Stimulated activated naive CD4-positive, alpha-beta T cell (primary cell): ENCODE measurements at places on chromosomes 11 and 22.

- no peak for DNase-seq
Observed at GRCh38 chr11:31824879-31825837, 14.0 kb upstream of the PAX6 start.

DNA sequence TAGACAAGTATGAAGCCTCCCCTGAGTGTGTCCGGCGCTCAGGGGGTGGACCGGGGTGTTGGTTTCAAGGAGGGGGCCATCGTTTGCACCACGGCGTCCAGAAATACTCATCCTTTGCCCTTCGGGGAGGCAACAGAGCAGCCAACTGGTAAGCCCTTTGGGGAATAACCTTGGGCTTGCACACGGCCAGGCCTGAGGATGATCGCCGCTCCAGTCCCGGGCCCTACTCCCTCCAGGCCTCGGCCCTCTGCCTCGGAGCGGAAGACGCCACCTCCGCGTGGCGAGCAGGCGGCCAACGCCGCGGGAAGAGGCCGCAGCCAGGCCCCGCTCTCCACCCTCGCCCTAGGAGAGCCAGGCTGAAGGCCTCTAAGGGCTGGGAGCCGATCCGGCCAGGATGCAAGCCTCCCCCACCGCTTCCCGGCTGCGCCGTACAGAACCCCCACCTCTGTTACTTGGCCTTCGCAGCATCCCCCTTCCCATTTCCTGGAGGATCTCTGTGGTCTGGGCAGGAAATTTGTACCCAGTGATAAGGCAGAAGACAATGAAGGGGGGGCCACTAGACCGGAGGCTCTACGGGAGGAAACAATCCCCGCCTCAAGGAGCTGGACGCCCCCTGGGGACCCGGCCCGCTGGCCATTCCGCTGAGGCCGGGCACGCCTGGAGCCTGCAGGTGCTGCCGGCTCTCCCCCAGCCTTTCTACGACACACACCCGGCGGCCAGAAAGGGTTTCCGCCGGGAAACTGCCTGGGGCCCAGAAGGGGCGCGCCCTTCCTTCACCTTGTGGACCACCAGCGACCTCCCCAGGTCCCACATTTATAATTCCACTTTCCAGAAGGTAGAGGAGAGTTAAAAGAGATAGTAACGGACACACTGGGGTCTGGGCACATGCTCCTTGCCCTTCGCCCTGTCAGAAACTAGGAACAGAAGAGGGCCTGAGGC lies 2.6 kb downstream of the ESAM start:
- no peak for DNase-seq

DNA sequence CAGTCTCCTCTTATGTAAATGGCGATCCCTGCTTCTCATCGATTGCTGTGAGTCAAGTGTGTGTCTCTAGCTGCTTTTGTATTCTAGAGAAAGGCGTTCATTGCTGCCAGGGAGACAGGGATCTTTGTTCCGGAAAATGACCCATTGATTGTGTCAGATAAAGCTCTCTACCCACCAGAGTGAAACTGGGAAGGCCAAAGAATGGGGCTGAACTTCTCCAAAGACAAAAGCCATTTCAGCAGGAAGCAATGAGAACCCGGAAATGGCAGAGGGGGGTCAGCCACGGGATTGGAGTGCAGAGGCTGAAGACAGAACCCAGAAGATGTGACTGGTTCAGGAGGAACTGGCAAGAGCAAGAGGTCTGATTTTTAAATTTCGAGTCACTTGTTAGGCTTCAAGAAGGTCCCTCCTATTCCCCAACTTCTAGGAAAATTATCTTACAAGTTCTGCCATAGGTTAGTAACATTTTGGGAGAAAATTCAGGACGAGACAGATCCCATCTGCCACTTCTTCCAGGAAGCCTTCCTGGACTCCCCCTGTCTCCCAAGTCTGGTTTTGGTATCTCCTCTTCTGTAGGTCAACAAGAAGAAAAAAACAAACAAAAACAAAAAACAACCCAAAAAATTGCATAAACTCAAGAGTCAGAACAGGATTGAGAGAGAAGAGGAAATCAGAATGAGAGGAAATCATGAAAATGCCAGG lies 110.6 kb downstream of the NECTIN1 start:
- no peak for DNase-seq

GRCh38 chr11:34749666-34750659 lies 129.1 kb downstream of the EHF start:
- no peak for DNase-seq

- no peak for DNase-seq
Observed at GRCh38 chr11:60835534-60835846, 6.4 kb upstream of the CCDC86 start.

DNA sequence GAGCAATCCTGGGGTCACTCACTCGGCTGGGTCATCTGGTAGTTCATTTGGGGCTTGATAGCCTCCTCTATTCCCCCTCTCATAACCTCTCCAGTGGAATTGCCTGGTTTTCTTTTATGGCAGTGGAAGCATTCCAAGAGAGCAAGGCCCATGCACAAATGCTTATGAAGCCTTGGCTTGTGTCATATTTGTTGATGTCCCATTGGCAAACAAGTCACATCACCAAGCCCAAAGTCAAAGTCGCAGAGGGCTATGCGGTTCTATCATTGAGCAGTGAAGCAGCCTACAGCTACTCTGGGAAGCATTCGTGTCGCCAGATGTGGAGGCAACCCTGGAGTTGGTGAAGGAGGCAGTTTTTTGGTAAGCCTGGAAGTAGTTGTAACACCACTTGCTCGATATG lies 12.3 kb downstream of the KCTD14 start:
- no peak for DNase-seq

DNA sequence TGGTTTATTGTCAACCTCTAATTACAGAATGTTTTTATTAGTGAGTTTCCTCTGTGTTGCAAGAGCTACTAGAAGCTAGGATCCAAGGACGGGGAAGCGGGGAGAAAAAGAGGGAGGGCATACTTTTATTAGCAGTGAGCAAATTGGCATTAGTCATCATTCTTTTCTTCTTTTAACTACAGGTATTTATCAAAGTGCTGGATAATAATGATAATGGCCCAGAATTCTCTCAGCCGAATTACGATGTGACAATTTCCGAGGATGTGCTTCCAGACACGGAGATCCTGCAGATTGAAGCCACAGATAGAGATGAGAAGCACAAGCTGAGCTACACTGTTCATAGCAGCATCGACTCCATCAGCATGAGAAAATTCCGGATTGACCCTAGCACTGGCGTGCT lies 179.7 kb upstream of the MTNR1B start:
- DNase-seq, result no peak

GRCh38 chr22:24968066-24968561 lies 15.6 kb downstream of the KIAA1671 start:
- DNase-seq, result no peak

DNA sequence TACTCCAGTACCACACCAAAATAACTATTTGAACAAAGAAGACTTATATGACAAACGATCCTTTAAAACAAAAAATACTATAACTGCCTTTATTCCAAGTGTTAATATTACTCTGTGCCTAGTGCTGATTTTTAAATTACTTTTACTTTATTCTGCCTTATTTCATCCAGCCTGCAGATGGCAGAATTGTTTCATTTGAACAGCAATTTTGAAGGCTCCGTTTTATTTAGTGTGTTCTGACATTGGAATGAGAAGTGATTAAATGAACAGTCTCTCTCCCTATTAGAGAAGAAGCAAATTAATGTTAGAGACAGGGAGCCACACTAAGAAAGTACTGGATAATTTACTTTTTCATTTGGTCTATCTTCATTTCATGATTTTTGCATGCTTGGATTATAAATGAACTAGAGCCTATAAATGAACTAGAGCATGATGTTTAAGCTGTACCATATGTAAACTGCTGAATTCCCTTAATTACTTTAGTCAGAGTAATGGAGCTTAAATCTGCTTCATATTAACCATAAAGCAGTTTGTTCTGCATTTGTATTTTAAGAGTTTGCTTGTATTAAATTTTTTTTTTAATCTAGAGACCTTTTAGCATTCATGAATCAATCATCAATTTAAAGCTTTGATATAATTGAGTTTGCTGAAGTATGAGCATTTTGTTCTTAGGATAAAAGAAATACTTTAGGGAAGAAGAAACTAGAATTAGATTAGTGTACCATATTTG lies 9.8 kb downstream of the PDHX start:
- DNase-seq, result no peak

DNA sequence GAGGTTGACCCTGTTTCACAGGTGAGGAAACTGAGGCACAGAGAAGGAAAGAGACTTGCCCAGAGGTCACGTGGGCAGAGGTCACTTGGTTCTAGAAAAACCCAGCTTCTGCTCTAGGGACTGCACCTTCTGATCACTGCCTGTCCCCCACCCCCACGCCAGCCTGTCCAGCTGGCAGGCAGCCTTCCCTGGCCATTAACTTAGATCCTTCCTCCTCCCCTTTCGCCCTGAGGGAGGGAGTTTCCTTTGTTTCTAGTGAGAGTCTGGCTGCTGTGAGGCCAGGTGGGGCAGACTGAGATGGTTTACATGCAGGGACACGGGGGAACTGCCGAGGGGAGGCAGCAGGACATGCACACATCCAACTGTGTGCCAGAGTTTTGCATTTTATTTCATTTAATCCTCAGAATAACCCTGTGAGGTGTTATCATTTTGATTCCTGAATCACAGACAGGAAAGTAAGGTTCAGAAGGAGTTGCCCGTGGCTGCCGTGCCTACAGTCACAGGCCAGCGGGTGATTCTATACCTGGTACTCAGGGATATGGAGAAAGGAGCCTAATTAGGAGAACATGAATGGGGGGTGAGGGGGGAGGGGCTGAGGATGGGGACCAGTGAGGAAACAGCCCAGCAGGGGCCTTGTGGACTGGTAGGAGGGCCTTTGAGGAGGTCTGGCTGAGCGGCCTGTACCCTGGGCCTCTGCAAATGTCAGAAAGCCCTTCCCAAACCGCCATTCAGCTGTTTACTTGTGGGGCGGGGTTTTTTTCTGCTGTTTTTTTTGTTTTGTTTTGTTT lies 3.4 kb downstream of the FAM83F start:
- DNase-seq, result no peak

DNA sequence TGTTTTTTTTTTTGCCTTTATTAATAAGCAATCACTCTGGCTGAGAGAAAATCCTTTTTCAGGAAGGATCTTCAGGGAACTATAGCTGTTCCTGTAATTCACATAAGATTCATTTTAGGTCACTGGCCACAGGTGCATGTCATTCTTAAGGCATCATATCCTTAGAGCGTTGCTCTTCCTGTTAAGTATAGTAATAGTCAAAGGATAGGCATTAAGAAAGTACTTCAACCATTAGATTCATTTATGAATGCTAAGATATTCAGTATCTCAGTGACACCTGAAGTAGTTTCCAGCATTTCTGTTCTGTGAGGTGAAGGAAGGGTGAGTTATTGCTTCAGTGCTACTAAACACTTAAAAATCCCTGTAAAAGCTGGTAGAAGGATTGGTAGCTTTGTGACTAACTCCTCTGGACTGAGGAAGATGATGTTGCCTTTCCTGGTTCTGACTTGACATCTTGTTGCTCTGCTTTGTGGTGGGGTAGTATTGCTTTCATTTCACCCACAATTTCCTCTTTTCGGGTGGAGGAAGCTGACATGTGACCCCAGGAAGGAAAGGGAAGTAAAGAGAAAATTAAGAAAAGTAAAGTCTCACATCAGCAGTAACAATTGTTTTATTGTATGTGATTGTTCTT lies 34.7 kb downstream of the RNF169 start:
- DNase-seq, result no peak

- DNase-seq, result no peak
Observed at GRCh38 chr11:94418123-94418765, 17.0 kb upstream of the GPR83 start.

GRCh38 chr22:35218079-35218478 lies 39.2 kb upstream of the HMGXB4 start:
- no peak for DNase-seq

DNA sequence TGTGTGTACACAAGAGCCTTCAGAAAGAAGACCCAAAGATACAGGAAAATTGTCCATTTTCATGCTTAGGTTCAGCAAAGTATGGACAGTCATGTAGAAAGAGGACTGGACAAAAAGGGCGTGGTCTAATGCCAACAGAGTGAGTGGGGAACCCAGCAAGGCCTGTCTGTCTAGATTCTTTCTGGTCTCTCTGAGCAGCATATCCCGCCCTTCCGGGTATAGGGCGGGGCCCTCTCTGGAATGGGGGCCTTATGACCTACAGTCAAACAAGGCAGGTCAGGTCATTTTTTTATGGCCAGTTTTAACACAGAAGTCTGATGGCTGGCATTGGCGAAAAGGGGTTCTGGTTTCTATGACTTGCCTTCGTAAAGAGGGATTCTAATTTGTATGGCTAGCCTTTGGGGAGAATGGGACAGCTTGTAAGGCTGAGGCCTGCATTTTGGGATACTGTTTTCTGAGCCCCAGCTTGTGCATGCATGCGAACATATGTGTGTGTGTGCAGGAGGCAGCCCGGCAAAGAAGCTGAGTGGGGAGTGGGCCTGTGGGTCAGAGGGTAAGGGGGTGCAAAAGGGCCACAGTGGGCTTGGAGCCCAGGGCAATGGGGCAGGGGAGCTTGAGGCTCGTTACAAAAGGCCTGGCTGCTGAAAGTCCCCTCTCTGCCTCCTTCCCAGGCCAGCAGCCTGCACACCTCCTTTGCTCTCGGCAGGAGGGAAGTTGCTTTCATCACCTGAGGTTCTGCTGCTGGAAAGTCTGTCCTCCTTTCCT lies 130.5 kb upstream of the B3GAT1 start:
- DNase-seq, result no peak

DNA sequence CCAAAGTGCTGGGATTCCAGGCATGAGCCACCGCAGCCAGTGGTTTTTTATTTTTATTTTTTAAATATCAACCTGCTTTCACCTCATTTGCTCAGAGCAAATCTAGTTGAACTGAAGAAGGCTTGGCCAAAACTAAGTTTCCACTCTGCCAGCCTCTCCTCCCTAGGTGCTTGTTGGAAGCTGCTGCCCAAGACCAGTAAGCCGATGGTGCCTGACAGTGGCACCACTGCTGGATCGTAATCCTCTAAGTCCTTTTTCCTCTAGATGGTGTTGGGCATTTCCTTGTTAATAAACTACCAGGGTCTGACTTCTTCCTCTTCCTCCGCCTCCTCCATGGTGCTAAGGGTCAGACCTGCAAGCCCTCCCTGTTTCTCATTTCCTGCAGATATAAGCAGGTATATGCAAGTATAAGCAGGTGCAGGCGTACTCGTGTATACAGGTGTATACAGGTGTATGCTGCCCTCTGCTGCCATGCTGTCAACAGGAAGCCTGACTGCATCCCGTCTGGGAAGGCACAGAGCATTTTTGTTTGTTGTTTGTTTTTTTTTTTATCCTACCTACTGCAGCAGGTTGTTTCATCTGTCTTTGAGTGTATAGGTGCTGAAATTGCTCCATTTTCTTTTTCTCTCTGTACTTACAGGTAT lies 1.6 kb downstream of the NADSYN1 start:
- peak; percentile 18 for DNase-seq

DNA sequence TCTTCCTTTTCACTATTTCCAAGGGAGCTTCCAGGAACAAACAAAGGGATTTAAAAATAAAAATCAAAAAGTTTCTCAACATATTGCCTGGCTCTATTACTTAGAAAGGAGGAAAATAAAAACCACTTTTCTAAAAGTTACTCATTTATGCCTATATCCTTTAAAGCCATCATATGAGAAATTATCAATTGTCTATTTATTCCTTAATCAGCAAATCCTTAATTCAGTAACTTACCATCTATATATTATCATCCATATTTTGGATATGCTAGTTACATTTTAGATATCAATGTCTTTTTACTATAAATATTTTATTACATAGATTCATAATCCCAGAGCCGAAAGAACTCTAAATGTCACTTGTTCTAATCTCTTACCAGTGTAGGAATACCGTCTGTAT lies 481.5 kb upstream of the ANO5 start:
- no peak for DNase-seq
